ENCODE measurements at places on chromosomes 6 and 20.

DNA sequence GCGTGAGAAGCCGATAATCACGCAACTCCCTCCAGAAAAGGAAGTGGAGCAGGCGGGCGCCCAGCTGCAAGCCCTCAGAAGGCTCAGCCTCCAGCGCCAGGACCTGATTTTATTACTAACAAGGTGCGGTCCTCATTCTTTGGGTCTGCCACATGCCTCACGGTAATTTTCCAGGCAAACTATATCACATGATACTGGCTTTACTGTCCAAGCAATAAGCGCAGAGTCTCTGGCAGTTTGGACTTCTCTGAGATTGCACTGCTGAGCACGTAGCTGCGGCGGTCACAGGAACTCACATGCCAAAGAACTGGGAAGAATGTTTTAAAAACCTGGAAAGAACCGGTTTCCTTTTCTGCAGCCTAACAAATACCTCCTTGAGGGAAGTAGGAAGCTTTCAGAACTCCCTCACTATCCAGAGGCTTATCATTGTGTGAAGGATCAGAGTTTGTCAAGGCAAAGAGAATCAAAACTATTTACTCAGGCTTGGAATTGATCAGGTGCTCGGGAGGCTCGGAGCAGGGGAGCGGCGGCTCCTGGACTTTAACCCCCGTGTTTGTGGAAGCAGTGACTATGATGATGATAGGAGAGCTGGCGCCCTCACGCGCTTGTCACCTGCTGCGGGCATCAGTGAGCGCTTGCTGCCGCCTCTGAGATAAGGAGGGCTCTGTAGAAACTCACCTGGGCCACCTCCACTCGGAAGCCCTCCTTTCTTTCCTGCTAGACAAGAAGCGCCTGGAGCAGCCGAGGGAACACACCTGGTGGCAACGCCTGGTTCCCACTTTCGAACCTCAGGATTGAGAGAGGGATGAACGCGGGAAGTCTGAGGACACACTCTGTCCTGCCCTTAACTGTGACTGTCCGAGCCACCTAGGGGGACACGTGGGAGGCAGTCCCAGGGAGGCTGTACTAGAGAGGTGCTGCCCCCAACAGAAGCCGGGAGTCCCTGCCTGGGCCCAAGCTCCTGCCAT, 27.2 kb upstream of the SYNJ2 start:
- peak; percentile 84 for DNase-seq

- DNase-seq: no peak
These were observed 41.6 kb upstream of the TMEM244 start for GRCh38 chr6:129902681-129903080.

GRCh38 chr6:33828764-33829731, 25.2 kb upstream of the MLN start:
- no peak for DNase-seq

- no peak for DNase-seq
These were observed 92.0 kb downstream of the ATXN1 start for GRCh38 chr6:16669227-16669626.

GRCh38 chr20:18657575-18657974, 69.7 kb downstream of the DTD1 start:
- no peak for DNase-seq

DNA sequence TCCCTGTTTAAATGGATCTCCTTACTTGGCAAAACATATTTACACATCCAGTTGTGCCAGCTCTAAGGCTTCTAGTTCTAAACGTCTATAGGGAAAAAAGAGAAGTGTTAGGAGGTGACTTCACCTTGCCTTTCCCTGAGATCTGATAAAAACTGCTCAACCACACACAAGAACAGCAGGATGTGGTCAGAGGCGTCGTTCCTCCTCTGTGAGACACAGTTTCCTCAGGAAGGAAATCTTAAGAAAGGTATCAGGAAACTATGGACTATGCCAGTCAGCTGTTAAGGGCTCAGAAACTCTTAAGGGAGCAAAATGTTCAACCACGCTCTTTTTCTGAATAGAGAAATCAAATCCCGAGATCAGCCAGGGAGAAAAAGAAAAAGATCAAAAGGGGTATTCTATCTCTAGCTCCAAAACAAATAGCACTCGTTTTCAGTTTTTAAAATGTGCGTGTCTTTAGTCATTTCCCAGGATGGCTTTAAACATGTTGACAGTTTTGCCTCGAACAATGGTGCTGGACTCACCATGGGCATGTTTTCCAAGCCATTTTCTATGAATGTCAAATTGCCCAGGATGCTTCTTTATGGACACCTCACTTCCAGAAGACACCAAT, 154.5 kb downstream of the HACE1 start:
- no peak for DNase-seq

GRCh38 chr6:80638213-80639055, 532.0 kb downstream of the BCKDHB start:
- no peak for DNase-seq

- no peak for DNase-seq
These were observed 121.1 kb downstream of the TRIM27 start for GRCh38 chr6:28802417-28803336.

GRCh38 chr6:119224095-119224701, 125.4 kb downstream of the MAN1A1 start:
- DNase-seq: no peak

GRCh38 chr6:120279466-120280167, 930.1 kb upstream of the MAN1A1 start:
- DNase-seq: no peak

GRCh38 chr20:63264519-63264918, 8.1 kb upstream of the ARFGAP1 start:
- DNase-seq: no peak

DNA sequence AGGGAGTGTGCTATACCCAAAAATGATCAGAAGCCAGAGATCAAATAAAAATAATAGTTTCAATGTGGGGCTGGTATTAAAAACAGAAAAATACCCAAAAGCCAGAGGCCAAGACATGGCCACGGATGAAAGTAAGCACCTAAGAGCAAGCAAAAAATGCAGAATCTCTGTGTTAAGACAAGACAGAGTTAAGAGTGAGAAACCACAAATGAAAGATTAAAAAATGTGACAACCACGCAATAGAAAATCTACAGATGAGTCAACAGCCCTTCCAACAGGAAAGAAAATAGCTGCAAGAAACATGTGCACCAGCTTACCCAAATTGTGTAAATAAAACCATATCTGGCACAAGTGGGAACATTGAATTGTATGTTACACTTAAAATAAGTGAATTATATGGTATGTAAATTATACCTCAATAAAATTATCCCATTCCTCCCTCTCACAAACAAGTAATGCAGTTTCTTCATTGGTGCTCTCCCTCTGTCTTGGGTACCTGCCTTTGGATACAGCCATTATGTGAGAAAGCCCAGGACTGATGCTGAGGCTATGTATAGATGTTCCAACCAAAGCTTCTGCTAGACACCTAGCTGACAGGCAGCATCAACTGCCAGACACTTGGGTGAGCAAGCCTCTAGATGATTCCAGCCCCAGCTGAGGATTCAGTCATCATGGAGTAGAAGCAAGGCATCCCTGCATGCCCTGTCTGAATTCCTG, 55.3 kb upstream of the UFL1 start:
- DNase-seq: no peak

Data from NCI-H526 treated with DMSO at 0.1 percent for 48 hours (cell line).